Stimulated activated CD8-positive, alpha-beta memory T cell treated with anti-CD3 and anti-CD28 coated beads, Interleukin-7, amount 100 ng/mL, for 24 hours (primary cell): ENCODE measurements at places on chromosomes 7 and 10.

DNA sequence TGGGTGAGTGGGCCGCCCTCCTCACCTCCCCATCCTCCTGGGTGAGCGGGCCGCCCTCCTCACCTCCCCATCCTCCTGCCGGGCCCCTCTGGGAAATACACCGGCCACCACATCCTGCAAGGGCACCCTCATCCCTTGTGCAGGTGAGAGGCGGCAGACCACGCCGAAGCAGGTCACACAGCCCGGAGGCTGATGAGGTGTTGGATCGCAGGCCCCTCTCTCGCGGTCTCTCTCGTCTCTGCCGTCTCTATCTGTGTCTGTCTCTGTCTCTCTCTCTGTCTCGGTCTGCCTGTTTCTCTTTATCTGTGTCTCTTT, 30.8 kb upstream of the FOXL3 start:
- no peak for DNase-seq

GRCh38 chr10:106655636-106656035, 508.9 kb downstream of the SORCS1 start:
- no peak for DNase-seq

GRCh38 chr7:82678716-82679115, 235.1 kb upstream of the CACNA2D1 start:
- no peak for DNase-seq

DNA sequence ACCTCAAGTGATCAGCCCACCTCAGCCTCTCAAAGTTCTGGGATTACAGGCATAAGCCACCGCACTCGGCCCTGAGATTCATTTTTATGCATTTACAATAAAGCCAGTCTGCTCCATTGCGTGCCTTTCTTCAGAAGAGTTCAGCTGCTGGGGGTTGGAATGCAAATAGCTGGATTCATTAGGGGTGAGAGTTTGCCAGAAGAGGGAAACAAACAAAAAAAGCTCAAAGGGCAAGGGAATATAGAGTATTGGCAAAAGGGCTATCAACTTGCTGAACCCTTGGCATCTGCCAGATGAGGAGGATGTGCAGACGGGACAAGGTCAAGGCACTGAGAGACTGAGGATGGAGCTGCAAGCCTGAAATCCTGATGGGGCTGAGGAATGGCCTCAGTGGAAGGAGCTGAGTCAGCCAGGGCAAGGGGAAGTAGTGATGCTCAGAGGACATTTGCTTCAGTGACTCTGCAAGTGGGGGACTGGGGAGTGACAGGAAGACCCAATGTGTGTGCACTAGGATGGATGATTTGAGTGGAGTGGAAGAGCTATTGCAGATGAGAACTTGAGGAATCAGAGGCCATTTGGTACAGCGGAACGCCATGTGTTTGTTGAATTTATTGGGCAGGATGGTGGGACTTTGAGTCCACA, 75.0 kb upstream of the ARMC3 start:
- no peak for DNase-seq

- no peak for DNase-seq
Observed at GRCh38 chr10:132264966-132265889, 42.5 kb downstream of the STK32C start.

- DNase-seq = no peak
Observed at GRCh38 chr7:12674861-12675260, 12.6 kb upstream of the ARL4A start.

DNA sequence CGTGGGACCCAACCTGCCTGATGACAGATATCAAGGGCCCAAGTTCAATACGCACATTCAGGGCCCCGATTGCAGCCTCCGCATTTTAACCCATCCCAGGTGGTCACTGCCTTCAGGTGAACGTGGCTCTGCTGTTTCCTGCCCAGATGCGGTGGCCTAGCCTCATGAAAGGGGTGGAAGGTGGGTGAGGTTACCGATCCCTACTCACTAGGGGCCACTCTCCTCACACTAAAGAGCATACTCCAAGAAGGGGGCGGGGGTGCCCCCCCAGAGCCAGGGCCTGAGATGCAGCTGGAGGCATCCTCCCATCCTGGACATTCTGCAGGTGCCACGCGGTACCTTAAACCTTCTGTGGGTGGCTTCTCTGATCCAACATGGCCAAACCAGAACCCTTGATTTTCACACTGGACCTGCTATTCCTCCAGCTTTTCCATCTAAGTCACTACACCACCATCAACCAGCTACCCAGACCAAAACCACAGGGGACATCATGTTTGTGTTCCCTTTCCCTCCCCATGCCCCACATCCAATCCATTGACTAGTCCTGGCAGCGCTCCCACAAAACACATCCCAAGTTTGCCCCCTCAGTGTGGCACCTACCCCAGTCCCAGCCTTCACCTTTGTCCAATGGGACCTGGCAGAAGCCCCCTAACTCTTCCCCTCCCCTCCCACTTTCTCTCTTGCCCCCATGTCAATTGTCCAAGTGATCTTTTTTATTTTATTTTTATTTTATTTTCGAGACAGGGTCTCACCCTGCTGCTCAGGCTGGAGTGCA, 30.0 kb downstream of the PRLHR start:
- no peak for DNase-seq

DNA sequence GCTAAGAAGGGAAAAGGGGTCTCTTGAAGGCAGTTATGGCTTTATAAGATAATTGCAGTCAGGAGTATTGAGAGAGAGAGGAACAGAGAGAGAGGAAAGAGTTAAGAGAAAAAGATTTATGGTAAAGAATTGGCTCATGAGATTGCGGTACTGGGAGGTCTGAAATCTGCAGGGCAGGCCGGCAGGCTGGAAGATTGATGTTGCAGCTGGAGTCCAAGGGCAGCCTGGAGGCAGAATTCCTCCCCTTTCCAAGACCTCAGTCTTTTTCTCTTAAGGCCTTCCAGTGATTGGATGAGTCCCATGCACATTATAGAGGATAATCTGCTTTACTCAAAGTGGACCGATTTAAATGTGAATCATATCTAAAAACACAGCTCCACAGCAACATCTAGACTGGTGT, 68.4 kb downstream of the HACD1 start:
- no peak for DNase-seq

- DNase-seq = no peak
Observed at GRCh38 chr7:45435846-45436245, 138.3 kb upstream of the ADCY1 start.

DNA sequence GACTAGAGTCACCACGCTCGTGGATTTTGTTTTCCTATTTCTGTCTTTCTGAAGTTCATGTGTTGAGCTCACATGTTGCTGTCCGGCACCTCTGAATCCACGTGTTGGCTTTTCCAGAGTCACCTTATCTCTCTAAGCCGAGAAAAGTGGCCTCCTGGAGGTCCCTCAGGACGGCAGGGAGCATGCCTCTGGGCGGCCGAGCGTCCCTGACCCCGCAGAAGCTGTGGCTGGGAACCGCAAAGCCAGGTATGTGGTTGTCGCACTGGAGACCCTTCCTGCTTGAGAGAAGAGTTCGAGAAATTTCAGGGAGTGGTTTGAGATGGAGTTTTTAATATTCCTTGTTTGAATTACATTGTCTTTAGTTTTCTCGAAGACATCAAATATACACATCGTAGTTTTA, 12.6 kb downstream of the IQCE start:
- DNase-seq = no peak

GRCh38 chr10:787933-788651, 98.6 kb upstream of the DIP2C start:
- no peak for DNase-seq

DNA sequence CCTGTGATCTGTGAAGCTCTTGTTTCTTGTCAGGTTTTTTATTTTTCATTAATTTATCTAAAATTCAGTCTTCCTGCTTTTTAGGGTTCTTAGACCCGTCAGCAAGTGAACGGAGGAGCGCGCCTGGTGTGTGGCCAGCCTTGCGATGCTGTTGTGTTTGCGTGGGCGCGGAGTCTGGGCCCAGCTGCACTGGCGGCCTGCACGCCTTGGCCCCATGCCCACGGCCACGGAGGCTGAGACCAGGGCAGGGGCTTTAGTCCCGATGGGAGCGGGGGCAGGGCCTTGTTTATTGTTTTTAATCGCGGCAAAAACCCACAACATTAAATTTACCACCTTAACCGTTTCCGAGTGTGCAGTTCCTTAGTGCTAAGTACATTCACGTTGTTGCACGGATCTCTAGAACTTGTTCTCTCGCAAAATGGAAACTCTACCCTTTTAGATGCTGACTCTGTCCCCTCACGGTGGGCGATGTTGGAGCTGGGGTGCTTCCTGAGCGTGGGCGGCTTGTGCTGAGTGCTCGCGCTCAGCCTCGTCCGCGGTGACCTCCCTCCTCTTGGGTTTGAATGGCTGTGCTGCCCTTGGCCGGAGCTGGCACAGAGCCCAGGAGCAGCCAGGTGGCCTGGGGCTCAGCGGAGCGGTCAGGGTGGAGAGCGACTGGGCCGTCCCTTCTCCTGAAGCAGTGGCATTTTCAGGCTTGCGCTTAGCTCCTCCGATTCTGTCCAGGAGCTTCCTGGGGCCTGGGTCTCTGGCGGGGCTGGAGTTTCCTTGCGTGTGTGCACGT, 69.1 kb downstream of the INPP5A start:
- DNase-seq = no peak

- DNase-seq = no peak
Observed at GRCh38 chr7:107147464-107148393, 21.1 kb upstream of the HBP1 start.

- DNase-seq = no peak
Observed at GRCh38 chr10:21296575-21297355, 228.7 kb downstream of the SKIDA1 start.

DNA sequence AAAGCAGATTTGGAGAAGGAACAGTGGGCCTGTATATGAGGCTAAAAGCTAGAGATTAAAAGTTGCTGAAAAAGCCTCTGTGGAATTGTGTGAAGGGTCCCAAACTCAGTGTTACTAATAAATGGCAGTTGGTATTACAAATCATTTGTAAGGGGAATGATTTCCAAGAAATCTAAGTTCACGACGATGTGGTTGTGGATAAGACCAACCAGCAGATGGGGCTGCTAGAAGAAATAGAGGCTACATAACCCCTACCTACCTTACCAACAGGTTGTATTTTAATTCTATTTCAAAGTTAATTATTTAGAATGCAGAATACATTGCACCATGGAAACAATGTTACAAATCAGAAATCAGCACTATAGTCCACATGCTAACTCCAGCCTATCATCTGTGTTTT, 377.1 kb downstream of the HPSE2 start:
- no peak for DNase-seq
